ENCODE measurements at places on chromosomes 3 and 15.

GRCh38 chr15:31390029-31390428 lies 63.4 kb downstream of the KLF13 start:
- no peak for DNase-seq

- DNase-seq = no peak
These were observed 4.1 kb downstream of the CCDC191 start for GRCh38 chr3:114052216-114052615.

GRCh38 chr3:175585898-175586297 lies 726.8 kb downstream of the NAALADL2 start:
- no peak for DNase-seq

- no peak for DNase-seq
These were observed 22.2 kb upstream of the DYNC1LI1 start for GRCh38 chr3:32592696-32593353.

DNA sequence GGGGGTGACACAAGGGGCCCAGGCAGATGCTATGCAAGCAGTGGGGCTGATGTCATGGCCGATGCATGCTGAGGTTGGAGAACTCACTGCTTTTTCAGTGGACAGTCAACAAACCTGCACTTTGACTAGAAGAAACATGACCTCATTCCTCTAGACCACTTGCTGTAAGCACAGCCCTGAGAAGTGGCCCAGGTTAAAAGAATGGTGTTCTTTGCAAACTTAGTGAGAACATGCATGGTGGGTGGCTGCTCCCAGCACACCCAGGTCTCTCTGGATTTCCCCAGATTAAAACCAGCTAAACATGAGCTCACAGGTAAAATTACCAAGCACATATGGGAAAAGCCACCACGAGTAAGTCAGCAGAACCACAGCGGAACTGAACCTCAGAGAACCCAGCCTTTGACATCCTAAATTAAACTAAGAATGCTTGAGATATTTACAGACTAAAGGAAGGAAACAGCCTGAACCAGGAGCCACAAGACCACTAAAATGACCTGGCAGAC lies 15.5 kb downstream of the DLEC1 start:
- DNase-seq = no peak

- DNase-seq = no peak
These were observed 264.4 kb upstream of the ZNF717 start for GRCh38 chr3:76049776-76050175.

GRCh38 chr15:96234109-96234892 lies 96.2 kb upstream of the NR2F2 start:
- DNase-seq = no peak

- no peak for DNase-seq
These were observed 140.2 kb downstream of the GBE1 start for GRCh38 chr3:81621277-81621676.

DNA sequence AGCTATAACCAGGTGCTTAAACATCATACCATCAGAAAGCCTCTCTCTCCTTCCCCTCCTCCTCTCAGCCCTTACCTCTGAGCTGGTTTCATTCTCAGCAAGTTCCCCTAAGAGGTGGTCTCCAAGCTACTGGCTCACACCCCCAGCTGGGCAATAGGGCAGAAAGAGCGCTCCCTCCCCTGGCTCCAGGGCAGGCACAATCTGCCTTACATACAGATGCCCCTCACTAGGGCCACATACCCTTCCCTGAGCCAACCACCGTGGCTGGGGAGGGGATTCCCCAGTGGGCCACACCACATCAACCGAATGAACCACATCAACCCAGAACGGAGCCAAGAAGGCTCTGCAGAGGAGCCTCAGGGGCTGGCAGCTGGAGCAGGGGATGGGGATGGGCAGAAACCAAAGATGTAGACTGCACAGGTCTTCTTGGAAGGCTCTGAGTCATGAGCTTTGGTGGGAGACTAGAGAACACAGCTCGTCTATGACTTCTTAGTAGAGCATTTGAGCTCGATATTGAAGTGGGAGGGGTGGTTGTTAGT lies 4.6 kb upstream of the FBLN2 start:
- DNase-seq = peak; percentile 79

DNA sequence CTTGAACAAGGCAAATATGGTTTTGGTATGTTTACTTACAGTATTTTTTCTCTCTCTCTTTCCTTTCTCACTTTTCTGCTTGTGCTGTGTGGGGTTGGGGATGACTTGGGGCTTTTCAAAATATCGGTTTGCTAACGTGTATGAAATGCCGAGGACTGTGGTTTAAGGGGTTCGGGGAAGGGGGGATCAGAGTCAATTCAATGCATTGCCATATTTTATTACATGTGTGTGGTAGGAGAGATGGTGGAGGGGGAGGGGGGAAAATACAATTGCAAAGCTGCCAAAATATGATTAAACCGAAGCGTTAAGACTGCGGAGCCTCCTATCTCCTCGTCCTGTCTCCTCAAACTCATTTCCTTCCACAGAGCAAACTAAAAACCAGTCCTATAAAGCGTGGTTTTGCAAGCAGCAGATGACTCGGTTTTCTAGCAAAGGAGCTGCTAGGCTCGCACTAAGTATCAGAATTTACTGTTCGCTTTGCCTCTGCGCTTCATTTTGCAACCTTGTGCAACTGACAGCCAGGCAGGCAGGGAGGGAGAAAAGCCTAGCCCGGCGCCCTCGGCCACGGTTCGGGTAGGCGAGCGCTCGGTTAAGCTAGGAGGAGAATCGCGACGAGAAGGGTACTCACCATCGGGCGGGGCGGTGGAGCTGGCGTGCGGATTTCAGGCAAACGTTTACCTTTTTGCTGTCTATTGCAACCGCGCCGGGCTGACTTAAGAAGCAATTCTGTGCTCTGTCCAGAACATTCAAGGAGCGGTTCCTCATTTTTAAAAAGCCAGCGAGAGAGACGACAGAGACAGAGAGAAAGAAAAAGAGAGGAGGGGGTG lies 4.0 kb upstream of the NR2F2 start:
- DNase-seq = no peak

GRCh38 chr3:98846101-98846500 lies 55.4 kb downstream of the DCBLD2 start:
- no peak for DNase-seq

GRCh38 chr3:187838016-187838540 lies 92.8 kb upstream of the BCL6 start:
- no peak for DNase-seq

DNA sequence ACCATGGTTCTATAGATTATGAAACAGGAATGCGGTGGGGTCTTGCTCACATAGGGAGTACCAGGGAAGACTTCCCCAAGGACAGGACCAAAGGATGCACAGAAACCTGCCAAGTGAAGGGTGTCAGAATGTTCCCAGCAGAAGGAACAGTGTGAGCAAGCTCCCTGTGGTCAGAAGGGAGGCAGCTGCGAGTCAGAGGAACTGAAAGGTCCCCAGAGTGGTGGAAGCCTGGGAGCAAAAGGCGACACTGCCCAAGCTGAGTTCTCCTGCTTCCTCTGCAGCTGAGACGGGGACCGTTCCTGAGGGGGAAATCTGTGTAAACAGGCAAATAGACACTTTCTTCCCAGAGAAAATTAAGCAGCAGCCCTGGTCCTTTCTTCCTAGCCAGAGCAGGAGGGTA lies 14.2 kb upstream of the SLC6A6 start:
- no peak for DNase-seq

DNA sequence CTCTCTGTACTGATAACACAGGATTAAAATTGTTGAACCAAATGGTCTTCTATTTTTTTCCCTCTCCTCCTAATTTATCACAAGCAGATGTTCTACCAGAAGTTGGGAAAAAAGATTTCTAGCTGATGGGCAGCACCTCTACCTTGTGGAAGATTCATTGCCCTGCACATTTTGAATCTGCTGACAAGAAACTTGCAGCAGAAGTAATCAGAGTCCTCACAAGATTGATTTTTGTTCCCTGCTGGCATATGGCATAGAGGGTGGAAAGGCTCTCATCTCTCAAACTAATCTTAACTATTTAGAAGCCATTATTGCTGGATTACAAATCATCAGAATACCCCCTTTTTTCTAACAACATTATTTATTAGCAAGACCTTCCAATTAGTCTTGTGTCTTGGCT lies 148.9 kb upstream of the MEIS2 start:
- no peak for DNase-seq

DNA sequence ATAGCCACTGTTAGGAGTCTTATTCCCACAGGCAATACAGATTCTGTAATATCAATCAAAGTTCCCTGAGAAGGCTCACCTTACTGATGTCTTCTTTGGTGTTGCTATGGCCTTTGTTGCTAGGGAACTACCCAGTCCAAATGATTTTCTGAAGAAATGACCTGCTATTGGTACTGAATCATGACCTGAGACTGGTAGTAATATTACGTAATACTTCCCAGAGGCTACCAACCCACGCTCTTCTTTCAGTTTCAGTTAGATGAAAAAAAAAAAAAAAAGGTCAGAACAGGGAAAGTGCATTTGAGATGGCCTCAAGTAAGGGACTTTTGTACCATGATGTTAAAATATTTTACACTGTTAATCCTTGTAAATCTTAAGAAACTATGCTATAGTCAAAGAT lies 1092.5 kb upstream of the EPHA6 start:
- no peak for DNase-seq

GRCh38 chr15:23566651-23567050 lies 1.2 kb downstream of the MKRN3 start:
- no peak for DNase-seq

GRCh38 chr3:69033470-69033869 lies 18.7 kb downstream of the TMF1 start:
- DNase-seq = no peak

- no peak for DNase-seq
These were observed 21.4 kb downstream of the HDAC11 start for GRCh38 chr3:13501521-13501920.

GRCh38 chr3:8497582-8497981 lies 4.0 kb upstream of the LMCD1 start:
- no peak for DNase-seq

DNA sequence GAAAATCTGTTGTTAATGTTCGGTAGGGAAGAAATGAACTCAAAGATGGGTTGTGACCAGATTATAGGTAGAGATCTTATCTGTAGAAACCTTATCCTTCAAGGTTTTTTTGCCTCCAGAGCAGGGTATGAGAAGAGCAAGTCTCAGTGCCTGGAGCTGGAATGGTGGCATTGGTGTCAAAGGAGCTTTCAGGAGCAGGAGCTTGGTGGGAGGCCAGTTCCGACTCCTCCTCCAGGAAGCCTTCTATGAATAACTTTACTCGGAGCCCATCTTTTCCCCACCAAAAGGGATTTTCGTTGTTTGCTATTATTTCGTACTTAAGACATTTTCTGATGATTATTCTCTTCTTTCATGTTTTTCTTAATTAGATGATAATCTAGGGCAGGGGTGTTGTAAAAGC lies 91.8 kb downstream of the GHSR start:
- no peak for DNase-seq

GRCh38 chr3:128480278-128480677 lies 12.7 kb downstream of the GATA2 start:
- DNase-seq = no peak

GRCh38 chr3:11510356-11510755 lies 133.4 kb downstream of the VGLL4 start:
- DNase-seq = no peak

DNA sequence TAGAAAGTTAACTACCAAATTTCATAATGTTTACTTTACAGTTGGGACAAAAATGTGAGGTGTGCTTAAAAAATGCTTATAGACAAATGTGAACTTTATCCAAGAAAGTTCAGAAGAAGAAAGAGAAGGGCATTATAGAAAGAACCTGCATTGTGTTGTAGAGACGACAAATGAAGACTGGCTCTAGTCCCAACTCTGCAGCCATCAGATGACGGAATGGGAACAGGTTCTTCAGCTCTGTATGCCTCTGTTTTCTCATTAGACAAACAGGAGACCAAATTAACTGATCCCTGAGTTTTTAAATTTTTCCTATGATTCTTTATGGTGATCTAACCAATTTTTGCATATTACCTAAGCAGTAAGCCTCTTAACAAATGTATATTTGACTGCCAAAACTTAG lies 49.2 kb downstream of the PDZRN3 start:
- DNase-seq = no peak

GRCh38 chr3:183310936-183311335 lies 57.9 kb downstream of the B3GNT5 start:
- DNase-seq = no peak

- DNase-seq = no peak
These were observed 266.6 kb upstream of the SLITRK3 start for GRCh38 chr3:165462636-165463334.

DNA sequence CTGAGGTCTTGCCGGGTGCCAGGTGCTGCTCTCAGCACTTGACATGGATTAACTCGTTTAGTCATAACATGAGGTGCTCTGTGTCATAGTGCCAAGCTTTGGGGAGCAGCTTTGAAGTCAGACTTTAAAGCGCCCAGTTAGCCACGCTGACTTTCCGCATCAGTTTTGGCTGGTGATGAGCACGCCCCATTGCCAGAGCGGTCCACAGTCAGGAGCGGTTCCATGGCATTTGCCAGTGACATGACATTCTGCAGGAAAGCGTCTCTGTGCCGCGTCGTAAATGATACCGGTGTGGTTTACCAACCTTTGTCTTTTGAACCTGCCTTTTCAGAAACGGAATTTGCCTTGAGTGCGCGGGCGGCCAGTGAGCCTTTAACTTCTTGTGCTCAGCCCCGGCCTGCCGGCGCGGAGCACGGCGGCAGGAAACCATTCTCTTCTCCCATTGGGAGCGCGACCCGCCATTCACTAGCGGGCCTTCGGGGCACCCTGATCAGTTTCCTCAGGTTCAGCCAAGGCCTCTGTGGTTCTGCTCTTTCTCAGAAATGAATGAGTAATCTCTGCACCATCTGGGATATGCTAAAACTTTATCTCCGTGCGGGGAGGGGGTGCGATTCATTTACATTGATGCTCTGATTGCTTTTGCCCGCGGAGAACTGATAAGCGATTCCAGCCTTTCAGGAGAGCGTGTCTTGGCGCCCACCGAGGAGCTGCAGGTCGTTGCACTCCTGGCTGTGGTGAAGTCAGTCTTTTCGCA lies 1.7 kb upstream of the SLC2A2 start:
- peak; percentile 79 for DNase-seq

- DNase-seq = no peak
These were observed 91.5 kb downstream of the ATG7 start for GRCh38 chr3:11363715-11364114.

DNA sequence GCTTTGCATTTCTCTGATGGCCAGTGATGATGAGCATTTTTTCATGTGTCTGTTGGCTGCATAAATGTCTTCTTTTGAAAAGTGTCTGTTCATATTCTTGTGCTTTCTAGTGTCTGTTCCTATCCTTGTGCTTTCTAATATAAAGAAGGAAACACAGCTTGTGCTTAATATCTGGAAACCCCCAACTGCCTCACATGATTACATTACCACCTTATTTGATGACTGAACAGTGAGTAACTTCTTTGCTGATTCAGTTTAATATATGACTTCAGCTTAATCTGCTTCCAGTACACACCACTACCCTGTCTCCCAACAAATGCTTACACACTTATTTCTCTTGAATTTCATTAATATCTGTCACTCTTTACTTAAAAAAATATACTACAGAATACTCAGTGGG lies 835.1 kb downstream of the EDEM1 start:
- no peak for DNase-seq

DNA sequence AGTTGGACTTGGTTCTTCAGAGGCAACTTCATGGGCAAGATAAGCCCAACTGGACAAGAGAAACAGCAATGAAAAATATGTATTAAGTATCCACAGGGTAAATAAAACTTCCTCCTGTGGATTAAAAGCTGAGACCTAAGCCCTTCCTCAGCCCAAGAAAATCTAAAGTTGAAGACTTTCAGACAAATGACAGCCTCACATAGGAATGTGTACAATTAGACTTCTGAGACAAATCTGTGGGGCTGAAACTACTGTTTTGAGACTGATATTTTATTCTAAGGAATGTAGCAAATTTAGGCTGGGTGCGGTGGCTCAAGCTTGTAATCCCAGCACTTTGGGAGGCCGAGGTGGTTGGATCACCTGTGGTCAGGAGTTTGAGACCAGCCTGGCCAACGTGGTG lies 74.2 kb upstream of the IL12A start:
- no peak for DNase-seq

Data from activated T-cell treated with anti-CD3 and anti-CD28 coated beads, Interleukin-2, amount 50 U/mL, for 48 hours (primary cell).